Caki2 (cell line): ENCODE measurements at places on chromosomes 2 and 18.
A peak's percentile ranks its signal among the peaks of the same experiment; 100 is the strongest.

DNA sequence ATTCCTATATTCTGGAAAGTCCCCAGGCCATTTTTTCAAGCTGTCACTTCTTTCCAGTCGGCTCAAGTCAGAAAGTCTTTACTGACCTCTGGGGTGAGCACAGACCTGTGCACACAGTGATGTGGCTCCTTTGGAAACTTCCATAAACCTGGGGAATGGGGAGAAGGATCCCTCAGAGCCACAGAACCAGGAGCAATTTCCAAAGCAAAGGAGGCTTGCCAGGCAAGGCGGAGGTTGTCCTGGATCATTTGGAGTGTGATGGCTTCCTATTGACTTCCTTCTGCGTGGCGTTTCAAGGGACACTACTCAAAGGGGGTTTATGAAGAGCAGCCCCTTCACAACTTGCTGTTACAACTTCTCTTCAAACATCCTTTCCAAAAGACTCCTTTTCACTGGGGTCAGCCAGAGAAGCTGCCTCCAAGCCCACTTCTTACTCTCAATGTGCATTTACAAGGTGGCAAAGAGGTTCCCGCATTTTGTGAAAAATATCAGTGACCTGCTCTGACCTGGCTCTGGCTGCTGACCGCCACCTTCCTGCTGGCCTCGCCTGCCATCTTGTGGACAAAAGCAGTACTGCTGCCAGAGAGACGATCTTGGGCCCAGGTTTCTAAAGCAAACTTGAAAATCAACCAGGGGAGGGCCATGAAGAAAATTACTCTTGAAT, 18.2 kb upstream of the TMEM247 start:
- peak; percentile 49 for DNase-seq

DNA sequence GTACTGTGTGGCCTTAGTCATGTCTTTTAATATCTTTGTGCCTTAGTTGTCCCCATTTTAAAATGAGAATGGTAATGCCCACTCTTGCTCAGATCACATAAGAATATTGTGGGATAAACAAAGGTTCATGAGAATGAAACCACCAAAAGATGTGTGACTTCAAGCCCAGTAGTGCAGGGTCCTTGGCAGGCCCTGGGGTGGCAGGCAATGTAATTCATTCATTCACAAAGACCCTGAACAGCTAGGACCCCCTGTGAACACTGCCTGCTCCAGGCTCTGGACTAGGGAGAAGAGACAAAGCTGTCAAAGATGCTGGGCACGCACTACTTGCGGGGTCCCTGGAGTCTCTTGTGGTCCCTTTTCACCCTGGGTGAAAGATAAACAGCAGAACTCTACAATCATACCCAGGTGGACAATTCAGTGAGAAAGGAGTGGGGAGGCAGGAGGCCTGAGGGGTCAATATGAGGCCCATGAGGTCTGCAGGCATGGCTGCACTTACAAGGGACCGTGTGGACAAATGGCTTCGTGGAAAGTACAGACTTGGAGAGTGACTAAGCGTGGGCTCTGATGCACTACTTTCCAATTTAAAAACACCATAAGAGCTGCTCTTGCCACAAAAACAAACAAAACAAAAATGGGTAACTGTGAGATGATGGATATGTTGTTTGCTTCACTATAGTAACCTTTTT, 136.1 kb downstream of the SMAD7 start:
- DNase-seq = no peak

DNA sequence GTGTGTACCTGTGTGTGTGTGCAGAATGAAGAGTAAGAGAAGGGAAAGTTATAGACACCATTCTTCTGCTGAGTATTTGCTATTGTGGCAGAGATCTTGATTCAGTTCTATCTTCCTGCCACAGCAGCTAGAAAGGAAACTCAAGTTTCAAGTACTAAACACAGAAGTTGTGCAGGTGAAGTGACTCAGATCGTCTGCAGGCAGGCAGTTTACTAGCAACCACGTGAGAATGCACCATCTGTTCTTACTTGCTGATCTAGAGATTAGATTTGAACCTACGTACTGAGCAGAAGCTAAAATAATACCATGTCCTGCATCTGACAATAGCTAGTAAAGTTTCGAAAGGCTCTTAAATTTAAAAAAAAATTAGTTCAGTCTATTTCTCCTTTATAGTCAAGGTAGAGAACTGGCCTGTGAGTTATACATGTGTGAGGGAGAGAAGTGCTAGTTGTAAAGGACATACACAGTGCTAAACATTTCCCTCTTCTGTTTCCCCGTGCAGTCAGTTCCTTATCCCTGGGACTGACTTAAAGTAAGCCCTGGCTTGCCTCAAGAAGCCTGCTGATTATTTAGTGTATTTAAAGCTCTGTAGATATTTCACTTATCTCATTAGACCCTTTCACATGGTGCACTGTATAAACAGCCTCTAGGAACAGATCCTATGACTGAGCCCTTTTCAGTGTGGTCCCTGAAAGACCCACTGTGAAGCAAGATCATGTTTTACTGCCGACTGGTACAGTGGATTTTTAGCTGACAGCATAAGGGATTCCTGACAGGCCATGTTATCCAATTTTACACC, 45.0 kb downstream of the SLC38A11 start:
- peak; percentile 28 for DNase-seq

DNA sequence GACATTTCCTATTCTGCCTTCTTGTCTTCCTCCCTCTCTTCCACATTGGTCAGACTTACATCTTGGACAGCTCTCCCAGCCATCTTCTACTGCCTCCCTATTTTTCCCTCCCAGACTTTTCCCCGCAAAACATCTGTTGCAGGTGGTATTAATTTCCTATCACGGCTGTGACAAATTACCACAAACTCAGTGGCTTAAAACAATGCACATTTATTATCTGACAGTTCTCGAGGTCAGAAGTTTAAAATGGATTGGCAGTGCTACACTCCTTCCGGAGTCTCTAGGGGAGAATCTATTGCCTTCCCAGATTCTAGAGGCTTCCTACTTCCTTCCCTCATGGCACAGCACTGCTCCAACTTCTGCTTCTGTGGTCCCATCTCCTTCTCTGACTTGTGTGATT, 33.3 kb downstream of the STRADB start:
- no peak for DNase-seq

DNA sequence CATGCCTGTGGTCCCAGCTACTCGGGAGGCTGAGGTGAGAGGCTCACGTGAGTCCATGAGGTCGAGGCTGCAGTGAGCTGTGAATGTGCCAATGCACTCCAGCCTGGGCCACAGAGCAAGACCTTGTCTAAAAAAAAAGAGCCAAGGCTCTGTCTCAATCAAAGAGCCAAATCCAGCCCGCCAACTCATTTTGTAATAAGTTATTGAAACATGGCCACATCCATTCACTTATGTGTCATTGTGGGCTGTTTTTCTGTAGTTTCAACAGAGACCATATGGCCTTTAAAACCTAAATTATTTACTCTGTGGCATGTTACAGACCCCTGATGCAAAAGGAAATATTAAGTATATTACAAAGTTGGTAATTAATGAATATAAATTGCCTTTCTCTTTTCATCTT, 60.8 kb downstream of the GPR39 start:
- DNase-seq = no peak

- peak; percentile 46 for DNase-seq
These were observed 61.7 kb upstream of the LCLAT1 start for GRCh38 chr2:30385327-30385726.

GRCh38 chr2:183088061-183088460, 9.5 kb downstream of the DUSP19 start:
- no peak for DNase-seq

DNA sequence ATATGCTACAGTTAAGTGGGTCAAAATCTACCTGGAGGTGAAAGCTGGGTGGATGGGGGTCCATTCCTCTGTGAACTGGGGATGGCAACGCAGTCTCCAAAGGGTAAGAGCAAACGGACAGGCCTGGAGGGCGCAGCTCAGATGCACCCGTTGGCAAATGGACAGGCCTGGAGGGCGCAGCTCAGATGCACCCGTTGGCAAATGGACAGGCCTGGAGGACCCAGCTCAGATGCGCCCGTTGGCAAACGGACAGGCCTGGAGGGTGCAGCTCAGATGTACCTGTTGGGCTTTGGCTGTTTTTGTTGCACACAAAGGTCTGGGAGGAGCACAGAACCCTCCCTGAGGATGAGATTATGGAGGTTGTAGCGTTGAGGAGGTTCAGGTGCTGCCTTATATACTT, 33.7 kb downstream of the RBFA start:
- DNase-seq = no peak

DNA sequence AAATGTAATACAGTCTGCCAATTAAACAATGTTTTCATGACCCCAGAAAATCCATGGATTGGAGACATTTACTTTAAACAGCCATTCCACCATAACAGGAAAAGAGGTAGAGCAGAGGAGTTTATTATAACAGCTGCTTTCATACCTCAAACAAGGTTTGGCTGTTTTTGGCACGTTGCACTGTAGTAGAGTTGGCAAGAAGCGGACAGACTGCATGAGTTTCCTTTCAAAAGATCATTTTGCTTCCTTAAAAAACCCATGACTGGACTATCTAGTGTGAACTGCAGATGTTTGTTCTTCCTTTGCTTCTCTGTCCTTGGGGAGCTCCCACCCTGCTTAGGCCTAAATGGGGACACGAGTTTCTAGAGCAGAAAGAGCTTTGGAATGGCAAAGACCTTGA, 108.5 kb upstream of the THOC1 start:
- DNase-seq = no peak

DNA sequence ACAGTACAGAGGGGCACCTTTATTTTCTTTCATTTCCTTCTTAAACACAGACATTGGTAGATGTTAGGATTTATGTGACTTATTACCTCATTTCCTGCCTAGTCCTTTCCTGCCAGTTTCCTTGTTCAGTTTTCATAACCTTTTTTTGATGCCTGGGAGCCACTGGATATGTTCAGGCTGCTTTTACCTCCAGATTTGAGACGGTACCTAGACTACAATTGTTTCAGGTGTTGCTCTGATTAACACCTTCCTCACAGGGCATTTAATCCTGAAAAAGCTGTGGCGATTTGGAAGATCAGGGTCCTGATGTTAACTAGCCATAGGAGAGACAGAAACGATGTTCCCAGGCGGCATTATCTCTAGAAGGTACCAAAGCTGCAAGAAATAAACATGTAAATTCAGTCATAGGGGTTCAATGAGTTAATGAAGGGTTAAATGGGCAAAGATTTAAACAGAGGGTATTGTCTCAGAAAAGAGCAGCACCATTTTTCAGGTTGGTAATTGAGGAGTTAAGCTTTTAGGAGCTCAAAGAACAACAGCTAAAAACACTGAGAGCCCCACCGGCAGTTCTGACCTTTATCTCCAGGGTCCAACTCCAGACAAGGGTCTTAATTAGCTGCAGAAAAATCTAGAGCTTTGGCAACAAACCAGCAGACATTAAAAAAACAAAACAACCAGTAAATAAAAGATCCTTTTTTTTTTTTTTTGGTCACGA, 93.3 kb downstream of the HRH4 start:
- DNase-seq = no peak

DNA sequence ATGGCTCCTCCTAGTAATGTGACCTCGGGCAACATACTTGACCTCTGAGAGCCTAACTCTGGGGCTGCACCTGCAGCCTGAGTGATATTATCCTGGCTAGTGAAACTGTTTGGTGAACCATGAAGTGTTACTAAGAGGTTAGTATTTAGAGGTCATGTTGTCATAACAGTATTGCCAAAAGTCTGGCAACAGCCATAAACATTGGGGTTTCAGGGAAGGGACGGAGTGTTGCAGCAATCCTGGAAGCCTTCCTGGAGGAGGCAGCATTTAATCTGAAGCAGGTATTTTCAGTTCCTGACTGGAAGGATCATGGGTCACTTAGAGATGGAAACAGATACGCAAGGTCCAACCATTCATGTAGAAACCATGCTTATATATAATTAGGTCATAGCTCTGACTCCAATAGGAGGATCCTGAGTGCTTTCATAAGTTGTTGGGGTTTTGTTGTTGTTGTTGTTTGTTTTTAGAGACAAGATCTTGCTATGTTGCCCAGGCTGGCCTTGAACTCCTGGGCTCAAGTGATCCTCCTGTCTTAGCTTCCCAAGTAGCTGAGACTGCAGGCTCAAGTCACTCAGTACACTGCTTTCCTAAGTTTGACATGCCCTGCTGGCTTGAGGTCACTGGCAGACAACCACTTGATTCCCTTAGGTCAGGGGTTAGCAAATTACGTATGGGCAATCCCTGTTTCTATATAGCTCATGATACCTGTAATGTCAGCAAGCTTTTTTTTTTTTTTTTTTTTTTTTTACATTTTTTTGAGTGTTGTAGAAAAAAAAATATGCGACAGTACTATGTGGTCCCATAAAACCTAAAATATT, 21.5 kb downstream of the GPR39 start:
- no peak for DNase-seq
